ENCODE measurements at places on chromosomes 6 and 20. TPM values are rescaled to one million over a fixed set of nuclear protein-coding genes. Genes with fewer than 3 reads are reported as not detected.

Gene PKHD1
- not detected for total RNA-seq

Gene PARD6B
- 7.1 TPM for total RNA-seq

Gene TSHZ2
- 5.2 TPM for total RNA-seq

Gene ANKEF1
- 1.3 TPM for total RNA-seq

Gene CD93
- 41.0 TPM for total RNA-seq

Gene ZFP64
- 9.3 TPM for total RNA-seq

Gene C20orf144
- total RNA-seq, result not detected

Gene F13A1
- 100 TPM for total RNA-seq

Gene NR2E1
- not detected for total RNA-seq

Gene CTCFL
- not detected for total RNA-seq

Gene DLK2
- total RNA-seq, result 1.2 TPM

DNA sequence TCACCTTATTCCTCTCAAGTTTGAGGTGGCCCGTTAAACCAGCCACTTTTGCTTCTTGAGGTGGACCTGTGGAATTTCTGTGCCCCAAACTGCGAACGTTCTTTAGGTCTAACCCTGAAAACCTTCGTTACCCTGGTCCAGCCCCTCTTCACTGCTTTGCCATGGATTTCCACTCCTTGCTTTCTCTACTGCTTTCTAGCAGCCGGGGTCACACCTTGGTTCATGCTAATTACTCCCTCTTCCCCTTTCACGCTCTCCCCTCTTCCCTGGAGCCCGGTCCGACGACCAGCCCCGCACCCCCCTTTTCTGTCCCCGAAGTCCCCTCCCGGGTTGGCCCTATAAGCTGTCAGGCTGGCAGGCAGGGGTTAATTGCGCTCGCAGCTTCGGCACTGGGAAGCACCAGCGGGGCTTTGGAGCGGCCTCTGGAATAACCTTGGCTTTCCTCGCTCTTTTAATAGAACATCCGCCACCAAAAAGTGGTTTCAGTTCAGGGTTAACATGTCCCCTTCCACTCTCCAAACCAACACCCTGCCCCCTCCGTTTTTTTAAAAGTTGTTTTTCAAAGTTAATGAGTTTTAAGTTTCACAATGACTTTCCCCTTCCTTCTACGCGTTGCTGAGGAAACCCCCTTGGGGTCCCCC lies 1.4 kb upstream of the HIVEP1 start:
- DNase-seq, result peak; percentile 81

- no peak for DNase-seq
These were observed 155.7 kb upstream of the PRSS16 start for GRCh38 chr6:27091661-27092315.

GRCh38 chr6:15551798-15552197 lies 111.0 kb downstream of the DTNBP1 start:
- DNase-seq, result no peak

GRCh38 chr20:3916364-3916763 lies 27.2 kb downstream of the PANK2 start:
- DNase-seq, result no peak

- no peak for DNase-seq
These were observed 15.9 kb upstream of the ADGRF1 start for GRCh38 chr6:47057830-47058540.

DNA sequence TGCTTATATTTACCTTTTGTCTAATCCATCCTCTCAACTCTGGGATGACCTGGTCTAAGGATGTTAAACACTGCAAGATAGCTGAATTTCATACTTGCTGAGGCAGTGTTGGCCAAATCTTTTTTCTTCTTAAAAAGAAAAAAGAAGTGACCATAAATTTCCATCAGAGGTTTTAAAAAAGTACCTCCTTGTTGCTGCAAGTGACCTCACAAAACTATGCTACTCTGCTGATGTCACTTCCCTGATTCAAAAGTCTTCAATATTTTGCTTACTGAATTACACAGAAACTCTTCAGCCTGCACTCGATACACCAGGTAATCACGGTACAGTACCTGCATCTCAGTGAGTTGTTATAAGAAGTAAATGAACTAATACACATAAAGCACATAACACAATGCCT lies 107.2 kb upstream of the PRDM1 start:
- DNase-seq, result no peak

DNA sequence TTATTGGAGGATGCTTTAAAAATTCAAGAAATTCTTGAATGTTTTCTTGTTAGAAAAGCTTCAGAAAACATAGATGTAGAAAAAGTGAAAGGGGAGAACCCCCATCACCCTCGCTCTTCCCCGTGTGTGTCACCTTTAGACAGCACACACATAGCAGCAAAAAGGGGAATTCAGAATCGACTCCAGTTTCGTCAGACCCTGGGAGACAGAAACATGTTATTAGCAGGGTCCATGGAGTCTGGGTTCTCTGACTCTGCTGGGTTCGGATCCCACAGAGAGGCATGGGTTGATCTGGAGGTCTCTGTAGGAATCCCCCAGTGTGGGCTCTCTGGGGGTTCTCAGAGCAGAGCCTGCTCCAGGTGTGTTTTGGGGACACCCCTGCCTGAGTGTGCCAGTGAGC lies 43.7 kb downstream of the ARHGAP40 start:
- no peak for DNase-seq

- DNase-seq, result no peak
These were observed 855.9 kb upstream of the MANEA start for GRCh38 chr6:94721459-94721858.

- DNase-seq, result no peak
These were observed 24.8 kb downstream of the PTCHD4 start for GRCh38 chr6:48086187-48086586.

DNA sequence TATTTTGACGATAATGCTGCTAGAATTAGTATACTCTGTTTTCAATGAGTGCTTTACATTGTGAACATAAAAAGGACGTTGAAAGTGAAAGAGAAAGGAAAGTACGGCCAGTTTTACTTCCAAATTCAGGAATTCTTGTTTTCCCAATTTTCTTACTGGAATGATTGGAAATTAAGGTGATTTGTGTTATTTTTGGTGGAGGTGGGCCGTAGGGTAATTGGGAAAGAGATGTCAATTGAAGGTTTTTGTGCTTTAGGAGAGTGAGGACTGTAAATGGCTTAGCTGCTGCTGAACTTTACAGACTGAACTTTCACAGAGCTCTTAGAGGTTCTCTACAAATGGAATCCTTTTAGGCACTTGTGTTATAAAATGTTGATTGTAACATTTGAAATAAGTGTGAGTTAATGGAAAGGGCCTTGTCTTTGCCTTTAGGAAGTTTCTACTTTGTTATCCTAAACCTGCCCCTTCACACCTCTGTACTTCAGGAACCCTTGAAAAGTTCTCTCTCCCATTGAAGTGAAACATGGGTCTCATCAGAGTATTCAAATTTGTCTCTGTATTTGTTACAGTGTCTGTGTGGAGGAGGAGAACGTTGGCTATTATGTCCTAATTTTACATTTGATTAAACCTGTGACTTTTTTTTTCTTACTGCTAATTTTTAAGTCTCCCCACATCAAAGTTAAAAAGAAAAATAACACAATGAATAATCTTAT lies 256.4 kb downstream of the ARID1B start:
- DNase-seq, result no peak

GRCh38 chr6:72553531-72554511 lies 68.0 kb upstream of the KCNQ5 start:
- no peak for DNase-seq

GRCh38 chr6:51778666-51779065 lies 308.7 kb downstream of the PKHD1 start:
- no peak for DNase-seq

DNA sequence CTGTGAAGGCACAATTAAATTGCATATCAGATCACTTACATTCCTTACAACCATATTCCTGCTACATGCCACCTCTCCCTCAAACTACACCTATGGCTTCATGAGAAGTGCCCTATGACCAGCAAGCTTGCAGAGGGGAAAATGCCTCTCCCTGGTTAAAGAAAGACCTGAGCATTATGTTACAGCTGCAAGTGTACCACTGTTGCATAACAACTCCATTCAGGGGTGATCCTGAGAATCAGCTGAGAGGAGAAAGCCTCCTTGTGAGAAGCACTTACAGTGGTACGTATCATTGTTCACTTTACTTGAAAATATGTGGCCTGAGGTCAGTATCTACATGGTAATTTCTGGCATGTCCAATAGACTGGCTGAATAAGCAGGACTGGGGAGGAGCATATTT lies 20.0 kb downstream of the PDSS2 start:
- DNase-seq, result no peak

- no peak for DNase-seq
These were observed 271.2 kb downstream of the PRL start for GRCh38 chr6:22025468-22026163.

GRCh38 chr6:107832151-107833056 lies 8.3 kb upstream of the SCML4 start:
- DNase-seq, result no peak

GRCh38 chr6:53032849-53033248 lies 32.4 kb upstream of the FBXO9 start:
- DNase-seq, result no peak

GRCh38 chr6:167293088-167293589 lies 2.0 kb downstream of the UNC93A start:
- no peak for DNase-seq

DNA sequence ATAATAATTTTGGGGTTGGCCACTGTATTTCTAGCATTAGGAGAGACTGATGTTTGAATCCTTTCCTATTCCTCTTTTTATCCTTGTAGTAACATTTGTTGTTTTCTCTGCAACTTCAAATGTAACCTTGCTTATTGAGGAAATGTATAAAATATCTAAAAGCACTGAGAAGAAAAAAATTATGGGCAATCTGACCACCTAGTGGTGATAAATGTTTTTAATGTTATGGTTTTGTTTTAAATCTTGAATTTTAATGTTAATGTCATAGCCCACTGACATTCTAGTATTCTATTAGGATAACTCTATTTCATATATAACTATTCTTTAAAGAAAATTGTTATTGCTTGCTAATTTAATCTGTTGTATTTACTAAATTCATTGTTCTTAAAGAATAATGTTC lies 134.4 kb downstream of the FARS2 start:
- DNase-seq, result no peak

DNA sequence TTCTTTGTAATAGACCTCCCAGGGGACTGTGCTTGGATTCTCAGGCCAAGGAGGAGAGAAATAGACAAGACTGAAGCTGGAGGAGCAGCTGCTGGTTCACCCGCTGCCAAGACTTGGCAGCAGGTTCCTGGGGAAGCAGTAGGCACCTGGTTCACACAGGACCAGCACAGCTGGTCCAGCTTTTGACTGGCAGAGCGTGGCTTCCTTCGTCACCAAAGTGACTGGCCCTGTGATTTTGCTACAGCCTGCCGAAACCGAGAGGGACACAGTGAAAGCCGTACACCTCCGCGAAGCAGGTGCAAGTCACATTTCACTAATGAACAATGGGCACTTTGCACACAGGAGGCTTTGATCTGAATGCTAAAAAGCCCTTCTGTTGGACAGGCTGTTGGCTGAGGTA lies 199.0 kb downstream of the RNF144B start:
- no peak for DNase-seq

GRCh38 chr20:22763257-22763906 lies 179.0 kb upstream of the FOXA2 start:
- peak; percentile 56 for DNase-seq

DNA sequence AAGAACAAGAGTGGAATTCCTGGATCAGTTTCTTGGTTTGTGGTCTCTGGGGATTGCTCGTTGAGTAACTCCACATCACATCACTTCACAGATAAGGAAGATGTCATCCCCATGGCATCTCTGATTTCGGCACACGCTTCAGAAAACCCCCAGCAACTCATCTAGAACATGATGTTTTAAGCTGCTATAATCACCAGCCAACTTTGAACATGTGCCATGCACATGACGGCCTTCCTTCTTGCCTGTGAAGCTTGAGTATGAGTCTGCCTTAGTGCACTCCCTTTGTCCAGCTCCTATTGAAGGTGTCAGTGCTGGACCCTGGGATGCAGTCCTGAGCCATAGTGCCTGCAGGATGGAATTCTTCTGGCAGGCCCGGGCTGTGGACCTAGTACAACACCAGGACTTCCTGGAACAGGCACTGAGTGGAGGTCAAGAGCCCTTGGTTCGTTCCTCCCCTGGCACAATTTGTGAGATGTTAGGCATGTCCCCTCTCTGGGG lies 231.5 kb upstream of the SUPT3H start:
- no peak for DNase-seq

DNA sequence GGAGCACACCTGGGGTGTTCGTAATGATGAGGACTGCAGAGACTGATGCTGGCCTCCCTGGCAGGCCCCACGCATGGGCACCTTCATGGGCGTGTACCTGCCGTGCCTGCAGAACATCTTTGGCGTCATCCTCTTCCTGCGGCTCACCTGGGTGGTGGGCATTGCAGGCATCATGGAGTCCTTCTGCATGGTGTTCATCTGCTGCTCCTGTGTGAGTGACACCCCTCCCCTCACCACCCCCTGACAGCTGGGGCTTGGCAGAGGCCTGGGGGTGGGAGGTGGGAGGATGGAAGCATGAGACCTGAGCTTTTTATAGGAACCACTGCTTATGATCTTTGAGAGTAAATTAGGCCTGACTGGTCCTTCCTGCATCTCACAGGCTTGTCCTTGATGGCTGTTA lies 6.7 kb downstream of the SLC12A5 start:
- DNase-seq, result no peak

GRCh38 chr6:130134582-130134981 lies 88.2 kb downstream of the SAMD3 start:
- no peak for DNase-seq

DNA sequence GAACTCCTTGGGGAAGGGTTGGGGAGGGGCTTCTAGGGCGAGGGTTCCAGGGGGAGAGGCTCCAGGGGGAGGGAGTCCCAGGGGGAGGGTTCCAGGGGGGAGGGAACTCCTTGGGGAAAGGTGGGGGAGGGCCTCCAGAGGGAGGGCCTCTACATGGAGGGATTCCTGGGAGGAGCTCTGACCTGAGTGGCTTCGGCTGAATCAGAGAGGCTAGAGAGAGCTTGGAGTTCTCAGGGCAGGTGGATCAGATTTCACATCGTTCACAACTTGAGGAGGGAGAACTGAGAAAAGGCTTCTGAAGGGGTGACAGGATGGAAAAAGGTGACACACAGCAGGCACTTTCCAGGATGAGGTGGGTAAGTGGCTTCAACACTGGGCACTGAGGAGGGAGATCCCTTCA lies 49.1 kb downstream of the DAAM2 start:
- DNase-seq, result no peak

DNA sequence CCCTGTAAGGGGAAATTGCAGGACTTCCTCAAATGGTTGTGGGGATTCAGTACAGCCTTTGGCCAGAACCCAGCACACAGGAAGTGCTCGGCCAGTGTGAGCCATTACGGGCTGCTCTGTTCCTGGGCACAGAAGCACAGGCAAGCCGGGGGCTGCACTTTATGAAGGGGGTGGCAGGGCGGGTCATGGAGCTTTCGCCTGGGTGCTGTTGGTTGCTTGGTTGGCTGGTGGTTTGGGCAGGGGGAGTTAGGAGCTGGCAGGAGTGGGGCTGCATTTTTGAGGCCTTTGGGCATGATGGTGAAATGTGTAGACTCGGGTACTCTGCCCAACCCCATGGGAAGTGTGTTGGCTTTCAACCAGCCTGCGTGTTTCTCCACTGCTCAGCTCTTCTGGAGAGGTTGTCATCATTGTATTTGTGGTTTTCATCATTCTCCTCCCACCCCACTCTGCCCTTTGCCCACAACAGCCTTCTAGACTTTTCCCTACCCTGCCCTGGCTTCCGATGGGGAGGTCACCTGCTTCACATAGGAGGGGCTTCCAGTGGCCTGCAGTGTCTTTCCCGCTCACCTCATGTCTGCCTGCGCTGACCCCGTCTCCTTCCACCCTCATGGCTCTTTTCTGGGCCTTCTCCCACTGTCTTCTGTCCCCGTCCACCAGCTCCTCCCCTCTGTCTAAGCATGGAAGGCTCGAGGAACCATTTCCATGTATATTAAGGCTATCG lies 16.1 kb upstream of the RBM38 start:
- DNase-seq, result no peak

- DNase-seq, result no peak
These were observed 128.0 kb downstream of the DLL1 start for GRCh38 chr6:170162775-170163404.

Data from left ventricle myocardium superior (tissue), 1 donor.